Tongue (tissue), 3 donors: ENCODE measurements at places on chromosomes 1 and 21. TPM values are rescaled to one million over a fixed set of nuclear protein-coding genes. Genes with fewer than 3 reads are reported as not detected.

- no peak for DNase-seq
These were observed 21.4 kb downstream of the PER3 start for GRCh38 chr1:7805460-7805859.

DNA sequence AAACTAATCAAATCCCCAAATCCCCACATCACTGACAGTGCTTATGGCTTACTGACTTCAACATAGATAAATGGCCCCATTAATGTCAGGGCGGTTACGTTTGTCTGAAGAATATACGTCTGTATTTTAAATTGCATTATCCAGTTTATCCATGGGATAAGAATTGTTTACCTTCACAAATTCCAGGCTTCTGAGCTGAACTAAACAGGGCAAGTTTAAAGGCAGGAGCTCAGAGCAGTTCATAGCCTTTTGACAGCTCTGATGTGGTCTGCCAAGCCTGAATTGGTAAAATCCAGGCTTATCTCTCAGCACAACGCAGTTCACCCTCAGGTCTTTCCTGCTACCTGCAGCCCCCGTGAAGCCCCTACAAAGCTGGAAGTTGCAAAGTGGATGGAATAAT lies 79.5 kb upstream of the GREM2 start:
- DNase-seq: no peak

DNA sequence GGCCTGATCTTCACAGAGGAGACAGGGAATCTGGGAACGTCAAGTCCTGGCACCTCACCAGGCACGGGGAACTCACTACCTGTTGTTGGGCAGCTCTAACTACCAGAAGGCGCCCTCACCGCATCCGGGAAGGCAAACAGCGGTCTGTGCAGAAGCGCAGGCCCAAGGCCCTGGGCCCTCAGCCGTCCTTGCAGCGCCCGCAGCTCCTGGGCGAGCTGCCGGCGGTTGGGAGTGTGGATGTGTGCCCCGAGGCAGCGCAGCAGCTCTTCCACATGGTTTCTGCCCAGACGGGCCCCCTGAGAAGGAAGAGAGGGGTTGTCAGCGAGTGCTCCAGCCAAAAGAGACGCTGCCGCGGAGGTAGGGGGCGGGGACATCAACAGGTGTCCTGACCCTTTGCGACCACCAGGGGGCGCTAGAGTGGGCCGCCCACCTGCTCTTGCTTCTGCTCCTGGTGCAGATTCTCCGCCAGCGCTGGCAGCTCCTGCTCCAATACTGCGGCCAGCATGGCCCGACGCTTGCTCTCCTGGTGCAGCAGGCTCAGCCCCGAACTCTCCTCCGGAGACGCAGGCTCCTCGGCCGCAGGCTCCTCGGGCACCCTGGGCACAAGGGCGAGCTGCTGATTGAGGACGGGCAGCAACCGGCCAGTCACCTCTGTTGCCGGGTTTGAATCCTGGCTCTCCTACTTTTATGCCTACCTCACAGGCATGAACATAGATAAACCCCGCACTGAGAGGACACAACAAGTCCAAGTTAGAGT lies 9.3 kb downstream of the MAP3K6 start:
- peak; percentile 86 for DNase-seq

- DNase-seq: no peak
These were observed 3.4 kb downstream of the PIAS3 start for GRCh38 chr1:145855426-145855948.

GRCh38 chr21:32320726-32321125 lies 22.1 kb downstream of the MRAP start:
- no peak for DNase-seq

DNA sequence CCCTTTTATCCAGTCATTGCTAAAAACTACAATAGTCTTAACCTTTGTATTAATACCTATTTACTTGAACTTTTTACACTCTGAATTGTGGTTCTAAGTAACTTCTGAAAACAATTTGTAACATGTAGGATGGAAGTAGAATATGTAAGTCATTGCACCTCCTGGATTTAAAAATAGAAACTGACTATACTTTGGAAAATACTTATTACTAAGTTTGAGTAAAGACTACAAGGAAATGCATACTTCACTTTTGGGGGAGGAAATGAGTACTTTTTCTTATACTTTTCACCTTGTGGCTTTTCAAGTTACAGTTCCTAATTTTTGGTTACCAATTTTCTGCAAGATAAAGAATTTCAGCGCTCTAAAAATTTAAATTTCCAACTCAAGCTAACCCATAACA lies 8.7 kb downstream of the RGS18 start:
- no peak for DNase-seq

DNA sequence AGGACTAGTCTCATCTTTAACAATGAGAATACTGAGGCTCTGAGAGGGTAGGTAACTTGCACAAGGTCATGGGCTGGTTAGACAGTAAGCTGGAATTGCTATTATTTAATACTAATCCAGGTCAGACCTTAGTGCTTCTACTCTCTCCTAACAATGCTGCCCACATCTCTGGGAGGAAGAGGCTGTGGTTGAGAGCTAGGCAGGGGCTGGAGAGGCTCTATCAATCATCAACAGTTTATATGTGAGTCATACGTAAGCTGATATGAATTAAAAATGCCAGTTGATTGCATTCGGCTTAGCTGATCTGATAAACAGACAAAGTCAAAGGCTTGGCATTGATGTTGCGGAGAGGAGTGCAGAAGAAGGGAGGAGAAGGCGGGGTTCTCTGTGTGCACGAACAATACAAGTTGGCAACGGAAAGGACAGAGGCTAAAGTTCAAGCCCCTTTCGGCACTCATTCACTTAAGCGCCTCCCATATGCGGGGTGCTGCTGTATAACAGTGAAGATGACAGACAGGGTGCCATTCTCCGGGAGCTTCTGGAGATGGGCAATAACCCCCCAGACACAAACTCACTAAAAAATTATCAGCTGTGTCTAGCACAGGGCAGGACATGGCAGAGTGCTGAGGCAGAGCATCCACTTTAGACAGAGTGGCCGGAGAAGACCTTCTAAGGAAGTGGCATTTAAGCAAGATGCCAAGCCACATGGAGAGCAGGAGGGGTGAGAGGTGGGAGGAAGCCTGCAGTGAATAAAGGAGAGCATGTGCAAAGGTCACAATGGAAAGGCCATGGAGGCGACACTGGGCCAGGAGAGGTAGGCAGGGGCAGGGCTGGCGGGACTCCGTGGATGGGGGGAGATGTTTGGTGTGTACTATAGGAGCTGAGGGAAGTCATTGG lies 195.2 kb downstream of the ZSCAN20 start:
- no peak for DNase-seq

- no peak for DNase-seq
These were observed 14.6 kb upstream of the FLG2 start for GRCh38 chr1:152374451-152374850.

DNA sequence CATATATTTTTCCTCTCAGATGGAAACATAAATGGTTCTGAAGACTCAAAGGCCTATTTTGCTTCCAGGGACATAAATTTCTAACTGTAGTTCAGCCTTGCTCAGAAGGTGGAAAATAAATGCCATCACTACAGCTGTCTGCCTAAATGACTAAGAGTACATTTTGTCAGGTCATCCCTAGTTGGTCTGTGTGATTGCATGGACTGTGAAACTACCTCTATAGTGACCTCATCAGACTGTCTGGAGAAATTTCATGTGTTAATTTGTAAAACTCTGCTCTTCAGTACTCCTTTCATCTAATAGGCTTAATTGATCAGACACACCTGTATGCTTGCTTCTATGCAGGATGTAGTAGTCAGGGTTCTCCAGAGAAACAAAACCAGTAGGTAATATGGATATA lies 886.9 kb downstream of the AMY1C start:
- DNase-seq: no peak

- DNase-seq: peak; percentile 74
These were observed 26.3 kb upstream of the PALMD start for GRCh38 chr1:99619583-99619982.

DNA sequence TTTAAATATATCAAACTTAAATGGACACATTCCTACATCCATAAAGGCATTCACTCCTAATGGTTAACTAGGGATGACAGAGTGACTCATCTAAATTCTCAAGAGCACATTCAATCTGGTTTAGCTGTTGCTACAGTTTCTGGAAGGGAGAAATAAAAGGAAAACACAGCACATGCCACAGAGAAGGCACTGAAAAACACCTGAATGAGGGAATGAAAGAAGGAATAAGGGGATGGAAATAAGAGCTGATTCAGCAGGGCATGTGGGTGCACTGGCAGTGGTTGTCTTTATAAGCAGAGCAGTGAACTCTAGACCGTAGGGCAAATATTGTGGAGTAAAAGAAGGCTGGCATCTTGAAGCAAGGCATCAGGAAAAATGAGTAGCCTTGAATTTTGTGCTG lies 79.3 kb downstream of the LHX4 start:
- DNase-seq: no peak

DNA sequence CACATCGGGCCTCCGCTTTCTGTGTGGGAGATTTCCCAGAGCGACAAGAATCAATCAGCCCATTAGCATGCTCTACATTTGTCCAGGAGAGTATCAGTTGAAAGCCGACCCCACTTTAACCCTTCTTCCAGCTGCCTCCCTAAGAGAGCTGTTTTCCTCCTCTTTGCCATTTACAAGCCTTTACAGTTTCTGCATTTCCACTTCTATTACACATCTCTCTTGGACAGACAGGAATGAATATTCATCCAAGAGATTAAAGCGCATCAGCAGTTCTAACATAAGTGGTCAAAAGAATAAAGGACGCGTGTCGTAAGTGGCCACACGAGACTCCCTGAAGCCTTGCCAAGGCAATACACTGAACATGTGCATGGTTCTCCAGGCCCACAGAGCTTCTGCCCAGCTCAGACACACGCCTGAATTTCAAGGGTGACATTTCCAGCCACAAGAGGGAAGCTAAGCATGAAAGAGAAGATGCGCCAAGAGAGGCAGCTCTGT lies 47.3 kb downstream of the FAM78B start:
- peak; percentile 4 for DNase-seq

GRCh38 chr1:1627829-1628753 lies 3.9 kb upstream of the MMP23B start:
- no peak for DNase-seq

DNA sequence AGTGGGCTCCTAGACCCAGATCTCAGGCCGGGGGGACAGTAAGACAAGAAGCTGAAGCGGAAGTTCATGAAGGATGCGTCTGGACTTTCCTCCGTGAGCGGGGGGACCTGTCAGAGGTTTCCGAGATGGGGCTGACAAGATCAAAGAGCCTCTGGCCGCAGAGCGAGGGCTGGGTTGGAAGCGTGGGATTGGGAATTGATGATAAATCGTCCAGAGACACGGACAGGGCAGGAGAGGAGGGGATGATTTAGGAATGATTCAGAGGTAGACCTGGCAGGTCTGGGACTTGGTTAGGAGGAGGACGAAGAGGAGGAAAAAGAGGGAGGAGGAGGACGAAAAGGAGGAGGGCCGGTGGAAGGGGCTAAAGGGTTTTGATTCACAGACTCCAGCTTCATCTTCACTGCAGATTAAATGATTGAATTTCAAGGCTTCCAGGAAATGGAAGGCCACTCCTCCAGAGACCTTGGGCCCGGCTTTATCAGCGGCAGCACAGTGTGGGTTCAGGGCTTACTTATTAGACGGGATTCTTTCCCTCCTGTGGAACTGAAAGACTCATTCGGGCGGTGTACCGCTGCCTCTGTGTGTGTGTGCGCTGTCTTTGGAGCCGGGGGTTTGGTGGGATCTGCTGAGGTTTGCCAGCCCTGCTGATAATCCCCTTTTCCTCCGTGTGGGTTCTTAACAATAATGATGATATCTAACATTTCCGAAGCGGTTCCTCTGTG lies 85.7 kb upstream of the SLC45A1 start:
- no peak for DNase-seq

DNA sequence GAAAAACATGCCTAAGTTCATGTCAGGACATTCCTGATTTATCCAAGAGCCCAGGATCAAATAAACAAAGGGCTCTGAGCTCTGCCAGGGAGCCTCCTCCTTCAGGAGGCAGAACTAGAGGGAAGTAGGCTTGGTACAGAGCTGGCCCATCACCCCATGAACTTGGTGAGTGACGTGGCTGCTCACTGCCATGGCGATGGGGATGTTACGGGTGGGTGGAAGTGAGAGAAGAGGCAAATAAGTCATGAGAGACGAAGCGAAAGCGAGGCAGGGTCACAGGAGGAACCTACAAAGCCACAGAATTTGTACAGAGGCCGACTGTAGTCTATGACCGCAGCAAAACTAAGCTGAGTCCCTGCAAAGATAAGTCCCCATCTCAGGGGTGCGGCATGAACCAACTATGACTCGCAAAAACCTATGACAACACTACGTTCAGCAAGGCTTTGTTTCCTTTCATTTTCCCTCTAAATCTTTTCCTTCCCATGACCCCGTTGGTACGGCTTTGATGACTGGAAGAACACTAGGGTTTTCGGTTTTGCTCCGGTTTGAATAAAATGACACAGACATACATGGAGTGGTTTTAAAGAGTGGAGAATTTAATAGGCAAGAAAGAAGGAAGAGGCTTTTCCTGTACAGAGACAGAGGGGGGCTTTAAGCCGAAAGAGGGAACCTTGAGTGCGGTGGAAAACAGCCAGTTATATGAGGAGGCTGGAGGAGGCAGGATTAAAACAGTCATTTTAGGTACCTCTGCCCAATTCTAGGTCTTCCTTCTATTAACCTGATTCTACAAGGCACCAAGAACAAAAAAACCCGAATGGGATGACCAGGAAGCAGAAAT lies 74.1 kb downstream of the CD46 start:
- no peak for DNase-seq

GRCh38 chr21:45330851-45331261 lies 43.2 kb upstream of the POFUT2 start:
- no peak for DNase-seq

DNA sequence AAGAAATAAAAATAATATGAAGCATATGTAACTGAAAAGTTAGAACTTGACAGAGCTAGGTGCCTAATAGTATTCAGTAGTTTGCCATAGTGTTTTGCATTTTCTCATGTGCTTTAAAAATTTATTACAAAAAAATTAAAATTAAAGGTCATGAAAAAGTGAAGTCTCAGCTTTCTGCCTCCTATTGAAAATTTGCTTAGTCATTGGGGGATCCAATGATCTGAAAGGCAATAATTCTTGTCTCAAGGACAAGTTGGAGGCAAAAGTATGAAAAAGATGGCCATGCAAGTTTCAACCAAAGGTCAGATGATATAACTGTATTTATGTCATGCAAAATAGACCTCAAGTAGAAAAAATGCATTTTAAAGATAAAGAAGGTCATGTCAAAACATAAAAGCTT lies 140.7 kb downstream of the DUSP10 start:
- DNase-seq: no peak

DNA sequence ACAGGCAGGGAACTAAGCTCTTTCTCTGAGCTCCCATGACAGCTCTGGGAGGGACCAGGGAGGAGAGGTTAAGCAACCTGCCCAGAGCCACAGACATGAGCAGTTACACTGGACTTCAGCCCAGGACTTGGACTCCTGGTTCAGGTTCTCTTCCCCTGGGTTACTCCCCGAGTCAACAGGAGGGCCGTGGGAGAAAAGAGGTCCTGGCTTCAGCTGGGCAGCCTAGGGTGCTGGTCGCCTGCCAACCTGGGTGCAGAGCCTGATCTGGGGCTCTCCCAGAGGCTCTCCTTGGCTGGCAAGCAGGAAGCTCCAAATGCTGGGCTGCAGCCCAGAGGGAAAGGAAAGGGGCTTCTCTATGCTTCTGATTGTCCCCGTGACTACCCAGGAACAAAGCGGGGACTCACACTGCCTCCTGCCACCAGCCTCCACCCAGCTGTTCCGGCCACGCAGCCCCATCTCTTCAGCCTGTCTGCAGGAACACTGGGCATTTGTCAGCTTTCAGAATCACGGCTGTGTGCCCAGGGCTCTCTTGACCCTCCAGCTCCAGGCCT lies 141.8 kb downstream of the HIVEP3 start:
- DNase-seq: peak; percentile 58

Gene IL19
- not detected for total RNA-seq

Gene DEPDC1
- total RNA-seq: 9.4 TPM

Gene ITGB3BP
- total RNA-seq: 16.1 TPM
